ENCODE measurements at places on chromosomes 2 and 18. TPM values are rescaled to one million over a fixed set of nuclear protein-coding genes. Genes with fewer than 3 reads are reported as not detected.

GRCh38 chr18:10336749-10337350, 117.6 kb upstream of the APCDD1 start:
- no peak for DNase-seq
- H3K4me1 ChIP-seq = no peaks in the 10 kb centered on the region
- no peak overlapping the region for H3K27ac ChIP-seq

DNA sequence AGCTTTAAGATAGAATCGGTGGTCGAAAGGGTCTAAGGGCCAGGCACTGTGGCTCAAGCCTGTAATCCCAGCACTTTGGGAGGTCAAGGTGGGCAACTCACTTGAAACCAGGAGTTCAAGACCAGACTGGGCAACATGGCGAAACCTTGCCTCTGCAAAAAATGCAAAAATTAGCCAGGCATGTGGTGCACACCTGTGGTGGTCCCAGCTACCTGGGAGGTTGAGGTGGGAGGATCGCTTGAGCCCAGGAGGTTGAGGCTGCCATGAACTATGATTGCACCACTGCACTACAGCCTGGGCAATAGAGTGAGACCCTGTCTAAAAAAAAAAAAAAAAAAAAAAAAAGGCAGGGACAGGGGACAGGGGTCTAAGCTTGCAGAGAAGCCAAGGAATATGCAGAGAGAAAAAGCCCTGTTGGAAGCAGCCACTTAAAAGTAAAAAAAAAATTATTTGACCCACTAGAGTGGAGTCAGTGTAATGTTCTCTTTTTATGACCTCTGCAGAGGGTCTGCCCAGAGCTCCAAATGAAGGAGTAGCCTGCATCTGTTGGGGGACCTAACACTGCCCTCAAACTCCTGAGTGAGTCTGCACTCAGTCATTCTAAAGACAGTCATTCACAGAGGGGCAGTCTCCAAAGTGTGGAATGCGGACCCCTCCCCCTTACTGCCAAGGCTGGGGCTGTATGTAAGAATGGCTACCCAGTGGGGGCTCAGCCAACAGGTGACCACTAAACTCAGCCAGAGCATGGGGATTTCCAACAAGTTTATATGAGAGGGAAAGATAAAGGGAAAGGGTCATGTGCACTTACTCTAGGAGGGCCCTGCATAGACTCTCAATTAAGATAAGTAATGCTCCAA, 118.5 kb upstream of the CDCA7 start:
- H3K36me3 ChIP-seq = no peaks in the 10 kb centered on the region
- H3K27ac ChIP-seq = no peak overlapping the region
- H3K27me3 ChIP-seq = peaks cover 4% of the 10 kb centered on the region
- DNase-seq = no peak

GRCh38 chr2:215003001-215003400, 135.4 kb downstream of the ABCA12 start:
- no peak overlapping the region for H3K4me3 ChIP-seq
- H3K4me1 ChIP-seq = no peaks in the 10 kb centered on the region
- no peaks in the 10 kb centered on the region for H3K27me3 ChIP-seq
- H3K27ac ChIP-seq = no peak overlapping the region
- H3K36me3 ChIP-seq = no peaks in the 10 kb centered on the region
- no peak for DNase-seq

DNA sequence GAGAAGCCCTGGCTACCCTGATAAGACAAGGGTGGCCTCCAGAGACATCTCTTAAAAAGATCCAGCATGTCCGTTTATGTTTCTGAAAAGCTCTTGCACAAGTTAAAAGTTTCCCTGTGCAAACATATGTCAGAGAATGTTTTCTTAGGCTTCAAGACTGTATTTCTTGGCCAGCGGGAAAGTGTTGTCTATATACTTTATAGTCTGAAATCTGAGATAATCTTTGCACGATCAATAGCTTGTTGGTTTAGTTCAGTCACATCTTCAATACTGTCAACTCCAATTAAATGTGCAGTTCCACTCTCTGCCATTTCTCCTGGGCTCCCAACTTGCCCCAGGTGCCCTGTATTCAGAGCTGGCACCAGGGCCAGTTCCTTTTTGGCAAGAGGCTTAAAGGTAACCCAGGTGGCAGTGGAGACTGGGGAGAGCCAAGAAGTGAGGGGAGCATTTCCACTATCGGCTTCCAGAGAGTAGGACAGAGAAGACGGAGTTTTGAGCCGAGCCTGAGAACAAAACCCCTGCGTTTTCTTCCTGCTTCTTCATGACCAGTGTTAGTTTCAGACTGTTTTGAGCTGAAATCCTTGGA, 64.4 kb downstream of the ACOXL start:
- no peak for DNase-seq
- H3K4me3 ChIP-seq = no peak overlapping the region
- H3K27me3 ChIP-seq = peaks cover 95% of the 10 kb centered on the region
- no peaks in the 10 kb centered on the region for H3K36me3 ChIP-seq

GRCh38 chr2:86065512-86065911, 40.2 kb downstream of the POLR1A start:
- peaks cover 15% of the 10 kb centered on the region for H3K4me1 ChIP-seq
- no peak overlapping the region for H3K27ac ChIP-seq
- DNase-seq = no peak
- no peak overlapping the region for H3K4me3 ChIP-seq
- no peaks in the 10 kb centered on the region for H3K27me3 ChIP-seq

DNA sequence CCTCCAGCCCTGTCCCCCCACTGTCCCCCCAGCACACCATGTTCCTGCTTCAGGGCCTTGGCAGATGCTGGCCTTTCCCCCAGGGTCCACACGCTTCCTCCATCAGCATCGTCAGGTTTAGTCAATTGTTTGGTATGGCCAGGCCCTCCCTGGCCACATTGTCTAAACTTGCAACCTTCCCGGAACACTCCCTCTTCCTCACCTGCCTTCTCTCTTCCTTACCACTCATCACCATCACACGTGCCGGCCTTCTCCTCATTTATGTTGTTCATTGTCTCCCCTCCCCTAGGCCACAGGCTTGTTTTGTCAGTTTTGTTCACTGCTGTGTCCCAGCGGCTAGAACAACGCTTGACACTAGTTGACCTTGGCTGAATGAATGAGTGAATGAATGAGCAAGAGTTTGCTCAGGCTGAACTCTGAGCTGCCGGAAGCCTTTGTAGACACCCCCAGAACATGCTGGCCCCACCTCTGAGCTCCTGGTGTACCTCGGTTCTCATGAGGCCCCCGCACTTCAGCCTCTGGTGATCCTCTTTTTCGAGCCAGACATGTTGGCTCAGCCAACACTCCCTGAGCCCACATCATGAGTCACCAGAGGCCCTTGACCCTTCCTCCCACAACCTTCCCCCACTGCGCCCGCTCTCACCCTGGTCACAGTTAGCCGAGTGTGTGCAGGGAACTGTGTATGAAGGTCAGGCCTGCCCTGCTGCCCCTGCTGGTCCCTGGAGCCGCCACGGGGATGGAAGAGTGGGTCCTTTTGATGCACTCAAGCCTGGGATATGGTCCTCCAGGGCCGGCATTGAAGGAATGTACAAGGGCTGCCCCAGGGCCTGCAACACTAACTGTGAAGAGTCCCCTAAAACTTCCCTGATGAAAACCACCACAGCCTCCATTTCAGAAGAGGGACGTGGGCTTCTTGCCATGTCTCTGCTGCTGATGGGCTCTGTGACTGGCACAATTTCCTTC, 57.5 kb downstream of the HS1BP3 start:
- no peak overlapping the region for H3K27ac ChIP-seq
- no peaks in the 10 kb centered on the region for H3K27me3 ChIP-seq
- DNase-seq = no peak
- H3K36me3 ChIP-seq = no peaks in the 10 kb centered on the region
- H3K4me1 ChIP-seq = peaks cover 13% of the 10 kb centered on the region

GRCh38 chr2:54599914-54600313, 123.5 kb upstream of the EML6 start:
- DNase-seq = peak; percentile 33
- H3K27ac ChIP-seq = peak overlapping the region; percentile 59
- peaks cover 100% of the 10 kb centered on the region for H3K4me1 ChIP-seq
- H3K36me3 ChIP-seq = peaks cover 8% of the 10 kb centered on the region
- peak overlapping the region; percentile 34 for H3K4me3 ChIP-seq

- H3K4me1 ChIP-seq = no peaks in the 10 kb centered on the region
- H3K36me3 ChIP-seq = peaks cover 2% of the 10 kb centered on the region
- no peak within 1 kb of the TSS for H3K27ac ChIP-seq
- DNase-seq = peak; percentile 6
- H3K4me3 ChIP-seq = no peak within 1 kb of the TSS
Observed at GRCh38 chr2:124025171-124025580, at the start of gene CNTNAP5. TSS of gene CNTNAP5 (plus strand) at chr2:124025287. CDS start at chr2:124025651, 364 bp downstream.

DNA sequence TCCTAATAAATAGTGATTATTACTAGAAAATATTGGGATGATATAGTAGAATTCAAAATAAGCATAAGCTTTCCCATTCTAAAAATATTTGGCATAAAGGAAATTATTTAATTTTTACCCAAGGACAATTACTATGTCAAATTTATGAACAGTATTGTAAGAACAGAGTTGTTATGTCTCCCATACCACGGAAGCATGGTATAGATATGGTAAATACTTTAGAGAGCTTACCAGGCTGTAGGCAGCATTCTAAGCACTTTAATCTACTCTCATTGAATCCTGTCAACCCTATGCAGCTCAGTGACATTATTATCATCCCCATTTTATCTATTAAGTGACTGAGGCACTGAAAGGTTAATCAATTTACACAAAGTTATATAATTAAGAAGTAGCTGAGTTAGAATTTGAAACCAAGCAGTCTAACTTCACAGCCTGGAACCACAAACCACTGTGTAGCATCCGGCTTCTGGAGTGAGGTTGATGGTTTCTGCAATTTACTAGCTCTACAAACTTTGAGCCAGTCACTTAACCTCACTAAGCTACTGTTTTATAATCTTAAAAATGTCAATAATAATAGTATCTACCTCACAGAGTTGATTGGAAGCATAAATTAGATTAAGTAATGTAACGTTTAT, 323.7 kb downstream of the ARHGAP15 start:
- peaks cover 30% of the 10 kb centered on the region for H3K4me1 ChIP-seq
- no peak overlapping the region for H3K4me3 ChIP-seq
- H3K36me3 ChIP-seq = peaks cover 6% of the 10 kb centered on the region
- DNase-seq = peak; percentile 31
- H3K27ac ChIP-seq = no peak overlapping the region
- H3K27me3 ChIP-seq = no peaks in the 10 kb centered on the region

DNA sequence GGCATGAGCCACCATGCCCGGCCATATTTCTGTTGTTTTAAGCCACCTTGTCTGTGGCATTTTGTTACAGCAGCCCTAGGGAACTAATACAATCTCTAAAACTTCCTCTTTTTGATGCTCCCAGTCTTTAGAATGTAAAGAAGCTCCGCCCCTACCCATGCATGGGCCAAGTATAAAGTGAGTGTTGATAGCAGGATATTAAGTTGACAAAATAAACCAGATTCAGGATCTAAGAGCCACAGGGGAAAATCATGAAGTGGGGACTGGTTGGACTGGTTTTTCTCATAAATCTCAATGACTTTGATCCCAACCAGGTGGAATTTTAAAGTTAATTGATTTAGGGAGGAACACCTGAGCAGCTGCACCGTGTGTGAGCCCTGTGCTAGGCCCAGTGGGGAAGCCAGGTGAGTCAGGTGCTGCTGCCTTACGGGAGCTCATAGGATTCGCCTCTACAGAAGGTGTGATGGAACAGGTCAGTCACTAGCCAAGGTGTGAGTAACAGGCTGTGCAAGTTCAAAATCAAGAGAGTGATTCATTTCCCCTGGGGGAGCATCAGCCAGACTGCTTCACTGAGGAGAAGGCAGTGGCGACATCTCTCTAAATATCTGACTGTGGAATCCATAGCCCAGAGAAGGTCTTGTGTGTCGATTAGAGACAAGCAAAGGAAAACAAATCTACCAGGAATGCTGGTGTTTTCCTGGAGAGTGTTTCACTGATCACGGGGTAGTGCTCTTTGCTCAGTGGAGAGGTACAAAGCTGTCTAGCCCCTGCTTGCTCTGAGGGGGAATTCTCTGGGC, 63.0 kb upstream of the MSH2 start:
- H3K4me3 ChIP-seq = no peak overlapping the region
- H3K27ac ChIP-seq = no peak overlapping the region
- peaks cover 17% of the 10 kb centered on the region for H3K27me3 ChIP-seq

DNA sequence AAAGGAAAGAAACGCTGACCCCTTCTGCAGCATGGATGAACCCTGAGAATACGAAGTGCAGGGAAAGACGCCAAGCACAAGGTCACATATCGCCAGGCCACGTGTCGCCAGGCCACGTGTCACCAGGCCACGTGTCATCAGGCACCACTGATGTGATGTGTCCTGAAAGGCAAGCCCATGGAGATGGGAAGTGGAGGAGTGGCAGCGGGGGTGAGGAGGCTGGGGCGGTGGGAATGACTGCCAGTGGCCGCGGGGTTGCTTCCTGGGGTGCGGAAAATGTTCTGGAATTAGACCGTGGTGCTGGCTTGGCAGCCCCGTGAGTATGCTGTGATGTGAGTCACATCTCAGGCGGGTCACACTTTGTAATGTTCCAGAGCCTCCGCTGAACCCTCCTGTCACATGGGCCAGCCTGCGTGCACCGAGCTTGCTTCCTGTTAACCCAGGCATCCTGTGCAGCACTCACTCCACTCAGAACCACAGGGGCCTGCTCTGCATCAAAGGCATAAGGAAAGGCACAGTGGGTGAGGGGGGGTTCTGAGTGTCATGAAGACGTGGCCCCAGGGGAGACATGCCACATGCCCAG, 39.0 kb downstream of the SLC66A2 start:
- H3K27me3 ChIP-seq = no peaks in the 10 kb centered on the region
- H3K36me3 ChIP-seq = peaks cover 17% of the 10 kb centered on the region
- no peak overlapping the region for H3K4me3 ChIP-seq
- H3K4me1 ChIP-seq = peaks cover 24% of the 10 kb centered on the region

- peaks cover 45% of the 10 kb centered on the region for H3K4me1 ChIP-seq
- H3K27me3 ChIP-seq = no peaks in the 10 kb centered on the region
- peak; percentile 29 for DNase-seq
- H3K4me3 ChIP-seq = no peak overlapping the region
- H3K36me3 ChIP-seq = peaks cover 18% of the 10 kb centered on the region
Observed at GRCh38 chr2:43777306-43777926, 3.6 kb downstream of the DYNC2LI1 start.

GRCh38 chr2:43193652-43194120, 32.7 kb downstream of the ZFP36L2 start:
- peak overlapping the region; percentile 74 for H3K27ac ChIP-seq
- peak overlapping the region; percentile 90 for H3K4me3 ChIP-seq
- peaks cover 3% of the 10 kb centered on the region for H3K36me3 ChIP-seq
- H3K4me1 ChIP-seq = peaks cover 56% of the 10 kb centered on the region
- DNase-seq = no peak
- no peaks in the 10 kb centered on the region for H3K27me3 ChIP-seq

DNA sequence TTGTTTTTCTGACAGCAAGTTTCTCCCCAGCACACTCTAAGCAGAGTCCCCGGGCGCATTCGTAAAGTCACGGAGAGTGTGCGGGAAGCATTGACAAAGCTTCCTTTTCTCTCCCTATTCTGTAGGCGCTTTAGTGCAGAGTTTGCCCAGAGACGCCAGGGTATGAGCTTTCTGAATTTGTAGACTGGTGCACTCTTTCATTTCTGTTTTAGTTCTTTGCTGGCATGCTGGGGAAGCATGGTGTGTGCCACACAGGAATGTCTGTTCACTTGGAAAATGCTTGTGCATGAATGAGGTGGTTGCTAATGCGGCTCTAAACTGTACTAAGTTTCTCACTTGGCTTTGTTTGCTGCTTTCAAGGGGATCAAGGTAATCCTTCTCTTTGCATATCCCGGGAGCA, 102.6 kb downstream of the RTN4 start:
- no peaks in the 10 kb centered on the region for H3K27me3 ChIP-seq
- peaks cover 25% of the 10 kb centered on the region for H3K4me1 ChIP-seq
- no peak overlapping the region for H3K4me3 ChIP-seq
- no peak overlapping the region for H3K27ac ChIP-seq
- no peaks in the 10 kb centered on the region for H3K36me3 ChIP-seq
- DNase-seq = no peak

Gene LRRC30
- total RNA-seq = not detected

Gene DIPK1C
- not detected for total RNA-seq

Gene ACSL3
- total RNA-seq = 63.3 TPM

Gene NPHP1
- 1.8 TPM for total RNA-seq

Gene GATA6
- 0.43 TPM for total RNA-seq

Gene CYTIP
- 460 TPM for total RNA-seq

Gene REEP1
- total RNA-seq = 0.63 TPM

Gene MEP1B
- not detected for total RNA-seq

Gene PTPRM
- total RNA-seq = 21.3 TPM

Gene ACADL
- total RNA-seq = not detected

Measured in activated T-cell treated with anti-CD3 and anti-CD28 coated beads, Interleukin-2, amount 50 U/mL, for 72 hours (primary cell).